Upper lobe of right lung (tissue), 1 donor: ENCODE measurements at places on chromosomes 11 and 22. TPM values are rescaled to one million over a fixed set of nuclear protein-coding genes. Genes with fewer than 3 reads are reported as not detected.

DNA sequence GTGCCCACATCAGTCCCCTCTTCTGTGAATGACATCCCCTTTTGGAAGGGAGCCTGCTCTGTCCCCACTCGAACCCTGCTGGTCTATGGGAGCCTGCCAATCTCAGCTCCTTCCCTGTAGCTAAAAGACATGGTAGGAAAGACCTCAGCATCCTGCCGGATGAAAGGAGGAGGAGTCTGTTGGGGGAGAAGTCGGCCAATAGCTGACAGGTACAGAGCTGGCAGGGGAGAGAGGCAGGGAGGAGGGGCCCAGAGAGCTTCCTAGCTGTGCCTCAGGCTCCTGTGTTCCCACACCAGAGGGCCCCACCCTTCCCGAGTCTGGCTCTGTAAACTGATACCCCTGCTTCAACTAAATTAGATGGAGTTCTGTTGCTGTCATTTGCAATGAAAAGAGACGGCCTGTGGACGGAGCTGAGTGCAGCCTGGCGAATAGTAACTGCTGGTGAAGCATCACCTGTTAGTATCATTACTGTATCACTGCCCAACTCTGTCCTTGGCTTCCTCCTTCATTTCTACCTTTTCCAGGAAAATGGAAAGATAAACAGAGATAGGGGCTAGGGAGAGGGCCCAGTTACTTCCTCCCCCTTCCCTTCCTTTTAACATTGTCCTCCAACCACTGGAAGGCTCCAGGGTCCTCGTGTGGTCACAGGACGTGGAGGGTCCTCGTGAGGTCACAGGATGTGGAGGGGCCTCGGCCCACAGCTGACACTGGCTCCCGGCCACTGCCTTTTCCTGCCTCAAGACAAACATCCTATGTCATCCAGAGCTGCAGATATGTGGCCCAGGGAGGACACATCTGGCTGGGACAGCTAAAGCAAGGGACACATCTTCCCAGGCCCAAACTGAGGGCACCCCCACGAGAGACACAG lies 15.1 kb downstream of the FXYD6 start:
- peak overlapping the region; percentile 72 for H3K27ac ChIP-seq
- no peaks in the 10 kb centered on the region for H3K36me3 ChIP-seq
- peaks cover 29% of the 10 kb centered on the region for H3K4me1 ChIP-seq

DNA sequence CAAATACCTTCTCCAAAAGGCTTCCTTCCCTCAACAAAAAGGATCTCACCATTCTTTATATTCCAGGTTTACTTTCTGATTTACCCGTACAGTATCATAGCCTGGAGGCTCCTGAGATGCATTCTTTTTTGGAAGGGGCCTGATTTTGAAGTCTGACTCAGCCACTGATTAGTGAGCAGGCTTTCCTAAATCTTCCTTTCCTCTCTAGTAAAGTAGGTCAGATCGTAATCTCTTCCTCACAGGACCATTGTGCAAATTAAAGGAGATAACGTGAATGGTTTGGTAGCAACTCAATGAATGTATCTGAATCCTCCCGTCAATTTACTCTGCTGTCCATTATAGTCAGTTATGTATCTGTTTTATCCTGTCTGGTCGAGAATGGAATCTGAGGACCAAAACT lies 227.7 kb upstream of the ANO5 start:
- DNase-seq = no peak
- H3K27me3 ChIP-seq = no peaks in the 10 kb centered on the region
- H3K4me1 ChIP-seq = no peaks in the 10 kb centered on the region
- H3K27ac ChIP-seq = no peak overlapping the region
- H3K4me3 ChIP-seq = no peak overlapping the region

DNA sequence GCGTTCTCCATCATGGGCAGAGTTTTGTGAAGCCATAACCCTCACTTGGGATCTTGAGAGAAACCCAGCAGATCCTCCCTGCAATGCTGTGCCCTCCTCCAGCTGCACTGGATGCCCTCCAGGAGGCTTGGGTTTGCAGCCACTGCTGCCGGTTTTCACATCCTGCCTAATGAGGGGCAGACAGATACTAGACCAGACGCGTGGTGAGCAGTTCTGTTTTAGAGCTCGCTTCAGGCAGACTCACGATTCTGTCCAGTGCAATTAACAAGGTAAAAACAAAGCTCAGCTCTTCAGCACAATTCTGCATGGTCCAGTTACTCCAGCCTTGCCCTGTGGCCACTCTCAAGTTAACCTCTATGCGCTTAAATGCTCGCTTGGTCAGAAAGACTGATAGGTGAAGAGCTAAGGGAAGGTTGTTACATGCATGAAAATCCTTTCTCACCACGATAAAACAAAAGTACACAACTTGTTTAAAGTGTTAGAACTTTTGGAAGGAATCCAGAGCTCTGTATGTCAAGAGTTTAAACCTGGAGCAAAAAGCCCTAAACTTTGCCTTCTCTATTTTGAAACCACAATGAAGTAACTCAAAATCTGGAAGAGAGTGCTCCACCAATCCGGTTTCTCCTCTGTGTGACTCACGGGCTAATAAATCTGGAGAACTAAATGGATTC lies 292.3 kb upstream of the FAT3 start:
- DNase-seq = no peak
- H3K27me3 ChIP-seq = no peaks in the 10 kb centered on the region
- H3K4me3 ChIP-seq = no peak overlapping the region
- peaks cover 5% of the 10 kb centered on the region for H3K4me1 ChIP-seq
- no peak overlapping the region for H3K27ac ChIP-seq

DNA sequence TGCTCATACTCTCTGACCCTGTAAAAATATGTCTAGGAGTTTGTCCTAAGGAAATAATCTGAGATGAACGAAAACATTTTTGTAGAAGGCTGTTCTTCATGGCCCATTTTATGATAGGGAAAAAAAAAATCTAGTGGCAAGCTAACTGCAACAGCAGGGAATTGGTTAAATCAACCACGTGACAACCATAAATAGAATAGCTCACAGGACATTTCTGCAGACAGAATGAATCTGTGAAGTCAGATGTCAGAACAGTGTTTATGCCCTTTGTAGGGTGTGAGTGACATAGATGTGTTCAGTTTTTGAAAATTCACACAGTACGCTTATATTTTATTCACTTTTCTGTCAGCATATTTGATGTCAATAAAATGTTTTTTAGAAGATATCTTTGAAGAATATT lies 16.1 kb downstream of the ARHGAP1 start:
- H3K36me3 ChIP-seq = peaks cover 73% of the 10 kb centered on the region
- DNase-seq = no peak

The APOA5 gene
- not detected for total RNA-seq

The MRGPRE gene
- not detected for total RNA-seq

DNA sequence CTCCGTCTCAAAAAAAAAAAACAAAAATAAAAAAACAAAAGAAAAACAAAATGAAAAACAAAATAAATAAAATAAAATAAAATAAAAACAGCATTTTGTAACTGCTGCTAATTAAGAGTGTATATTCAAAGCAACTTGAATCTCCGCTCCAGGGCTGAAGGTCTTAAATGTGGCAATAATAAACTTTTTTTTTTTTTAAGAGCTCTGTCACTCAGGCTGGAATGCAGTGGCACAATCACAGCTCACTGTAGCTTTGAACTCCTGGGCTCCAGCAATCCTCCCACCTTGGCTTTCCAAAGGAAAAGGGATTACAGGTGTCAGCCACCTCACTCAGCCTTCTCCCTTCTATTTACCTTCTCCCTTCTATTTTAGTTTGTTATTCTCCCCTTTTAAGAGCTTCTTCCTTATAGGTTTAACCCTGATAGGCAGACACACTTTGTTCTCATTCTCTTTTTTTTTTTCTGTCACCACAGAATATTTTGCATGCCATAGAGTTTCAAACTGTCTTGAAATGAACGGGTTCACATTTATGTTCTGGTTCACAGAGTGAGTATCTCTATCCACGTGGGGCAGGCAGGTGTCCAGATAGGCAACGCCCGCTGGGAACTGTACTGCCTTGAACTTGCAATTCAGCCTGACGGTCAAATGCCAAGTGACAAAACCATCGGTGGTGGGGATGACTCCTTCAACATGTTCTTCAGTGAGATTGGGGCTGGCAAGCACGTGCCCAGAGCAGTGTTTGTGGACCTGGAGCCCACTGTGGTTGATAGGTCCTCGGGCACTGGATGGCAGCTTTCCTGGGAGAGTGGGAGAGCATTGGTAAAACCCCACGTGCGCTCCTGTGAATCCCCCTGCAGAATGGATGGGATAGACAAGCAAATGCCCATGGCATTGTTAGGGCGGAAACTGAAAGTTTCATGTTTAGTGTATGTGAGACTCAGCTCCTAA lies 19.4 kb downstream of the LRRC74B start:
- no peaks in the 10 kb centered on the region for H3K27me3 ChIP-seq
- H3K4me1 ChIP-seq = no peaks in the 10 kb centered on the region
- no peak overlapping the region for H3K4me3 ChIP-seq
- no peaks in the 10 kb centered on the region for H3K36me3 ChIP-seq
- no peak for DNase-seq

DNA sequence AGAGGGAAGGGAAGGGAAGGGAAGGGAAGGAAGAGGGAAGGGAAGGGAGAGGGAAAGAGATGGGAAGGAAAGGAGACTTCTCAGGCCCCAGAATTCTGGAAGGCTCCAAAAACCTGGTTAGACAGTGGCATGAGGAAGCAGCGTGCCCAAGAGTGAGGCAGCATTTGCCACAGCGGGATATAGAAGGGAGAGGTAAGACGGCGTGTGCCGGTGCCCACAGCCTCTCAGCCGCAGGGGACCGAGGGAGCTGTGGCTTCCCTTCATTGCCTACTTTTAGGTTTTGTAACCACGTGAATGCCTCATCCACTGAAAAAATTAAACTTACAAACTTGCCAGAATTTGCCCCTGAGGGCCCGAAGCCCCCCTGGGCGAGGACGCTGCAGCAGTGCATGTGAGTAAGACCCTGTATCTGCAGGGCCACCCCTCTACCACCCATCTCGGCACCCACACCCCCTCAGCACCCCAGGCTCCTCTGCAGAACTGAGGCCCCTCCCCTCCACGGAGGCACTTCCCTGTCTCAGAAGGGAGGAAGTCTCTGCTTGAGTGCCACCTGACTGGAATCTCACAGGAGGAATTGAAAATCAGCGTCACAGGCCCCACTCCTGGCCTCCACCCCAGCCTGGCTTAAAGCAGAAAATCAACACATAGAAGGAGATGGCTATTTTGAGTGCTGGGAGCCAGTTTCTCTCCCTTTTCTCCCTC lies 58.1 kb downstream of the LINC01488 start:
- H3K36me3 ChIP-seq = no peaks in the 10 kb centered on the region
- H3K27me3 ChIP-seq = no peaks in the 10 kb centered on the region
- peaks cover 32% of the 10 kb centered on the region for H3K4me1 ChIP-seq
- H3K4me3 ChIP-seq = no peak overlapping the region
- peak; percentile 84 for DNase-seq

DNA sequence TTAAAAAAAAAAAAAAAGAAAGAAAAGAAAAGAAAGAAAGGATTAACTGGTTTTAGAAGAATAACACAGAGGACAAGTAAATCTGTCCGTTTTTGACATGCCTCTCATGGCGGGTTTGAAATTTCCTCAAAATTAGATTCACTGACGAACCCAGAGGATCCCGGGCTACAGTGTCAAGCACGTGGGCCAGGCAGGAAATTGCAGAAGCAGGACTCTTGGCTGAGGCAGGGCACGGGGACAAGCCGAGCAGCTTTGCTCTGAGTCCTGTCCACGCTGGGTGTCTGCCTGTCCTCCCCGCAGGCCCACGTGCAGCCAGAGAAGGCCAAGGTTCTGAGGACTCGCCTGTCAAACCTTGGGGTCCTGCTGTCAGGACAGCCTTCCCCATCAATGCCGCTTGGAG lies 24.7 kb downstream of the GAL start:
- H3K36me3 ChIP-seq = no peaks in the 10 kb centered on the region
- no peaks in the 10 kb centered on the region for H3K4me1 ChIP-seq
- H3K27me3 ChIP-seq = no peaks in the 10 kb centered on the region
- no peak for DNase-seq
- H3K27ac ChIP-seq = no peak overlapping the region
- no peak overlapping the region for H3K4me3 ChIP-seq

The PDE2A gene
- 27.3 TPM for total RNA-seq
